ENCODE measurements at places on chromosomes 11 and 22.

DNA sequence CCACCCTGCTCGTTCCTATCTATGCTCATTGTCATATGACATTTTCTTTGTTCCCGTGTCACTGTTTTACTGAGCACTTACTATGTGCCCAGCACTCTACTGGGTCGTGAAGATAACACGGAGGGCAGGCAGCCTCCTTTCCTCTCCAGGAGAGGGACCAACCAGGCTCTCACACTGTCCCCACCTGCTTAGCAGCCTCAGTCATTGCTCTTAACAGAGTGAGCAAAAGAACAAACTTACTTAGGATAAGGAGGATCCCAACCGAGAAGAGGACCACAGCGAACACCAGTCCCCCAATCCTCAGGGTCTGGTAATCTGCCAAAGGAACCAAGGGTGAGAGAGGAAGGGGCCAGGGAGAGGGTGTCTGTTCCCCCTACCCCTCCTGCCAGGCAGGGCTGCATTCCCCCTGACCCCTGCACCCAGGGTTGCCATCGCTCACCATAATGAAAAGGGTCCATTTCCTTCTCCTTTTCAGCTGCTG lies 17.0 kb upstream of the FXYD2 start:
- DNase-seq = no peak

- DNase-seq = peak; percentile 78
These were observed 84.5 kb downstream of the ISX start for GRCh38 chr22:35150183-35151107.

GRCh38 chr11:96748639-96749370 lies 359.0 kb downstream of the JRKL start:
- no peak for DNase-seq

DNA sequence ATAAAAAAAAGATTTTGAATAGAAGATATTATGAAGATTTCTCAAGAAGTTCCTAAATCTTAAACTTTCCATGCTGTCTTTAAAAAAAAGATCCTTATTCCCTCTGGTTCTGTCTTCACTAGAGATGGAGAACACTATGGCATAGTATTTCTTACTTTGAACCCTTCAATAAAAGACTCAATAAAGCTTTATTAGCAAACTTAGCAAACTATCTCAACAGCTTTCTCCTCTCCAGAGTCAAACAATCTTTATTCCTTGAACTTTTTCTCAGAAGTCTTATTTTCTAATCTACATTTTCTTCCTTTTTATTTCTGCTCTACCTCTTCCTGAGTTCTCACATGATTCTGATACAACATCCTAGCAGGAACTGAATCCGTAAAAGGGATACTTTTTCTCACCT lies 21.8 kb upstream of the P4HA3 start:
- DNase-seq = no peak

- peak; percentile 3 for DNase-seq
These were observed 1.3 kb upstream of the SSH3 start for GRCh38 chr11:67301951-67302516.

GRCh38 chr11:124837491-124837856 lies 27.8 kb upstream of the ROBO3 start:
- peak; percentile 15 for DNase-seq

DNA sequence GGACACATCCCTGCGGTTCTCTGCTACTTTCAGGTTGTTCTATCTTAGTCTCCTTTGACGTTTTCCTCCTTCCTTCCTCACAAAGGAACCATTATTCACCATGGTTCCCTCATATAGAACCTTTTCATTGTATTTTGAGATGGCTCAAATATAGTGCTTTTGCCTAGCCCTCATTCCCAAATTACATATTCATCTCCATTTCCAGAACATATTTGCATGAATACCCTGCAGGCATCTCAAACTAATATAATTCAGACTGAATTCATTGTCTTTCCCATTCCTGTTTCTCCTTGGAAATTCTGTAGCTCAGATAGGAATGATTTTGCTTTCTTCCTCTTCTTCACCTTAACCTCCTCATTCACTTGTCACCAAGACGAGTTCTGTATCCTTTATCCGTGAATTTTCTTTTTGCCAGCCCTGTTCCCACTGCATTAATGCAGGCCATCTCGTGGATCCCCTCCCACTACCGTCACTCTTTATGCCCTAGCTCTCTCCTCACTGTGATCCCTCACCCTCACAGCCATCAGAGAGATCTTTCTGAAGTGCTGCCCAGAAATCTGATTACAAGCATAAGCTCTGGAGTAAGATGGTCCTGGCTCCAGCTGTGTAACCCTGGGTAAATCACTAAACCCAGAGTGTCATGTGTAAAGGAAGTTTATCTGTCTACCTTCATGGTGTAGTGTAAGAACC lies 23.3 kb downstream of the PIWIL4 start:
- DNase-seq = no peak

DNA sequence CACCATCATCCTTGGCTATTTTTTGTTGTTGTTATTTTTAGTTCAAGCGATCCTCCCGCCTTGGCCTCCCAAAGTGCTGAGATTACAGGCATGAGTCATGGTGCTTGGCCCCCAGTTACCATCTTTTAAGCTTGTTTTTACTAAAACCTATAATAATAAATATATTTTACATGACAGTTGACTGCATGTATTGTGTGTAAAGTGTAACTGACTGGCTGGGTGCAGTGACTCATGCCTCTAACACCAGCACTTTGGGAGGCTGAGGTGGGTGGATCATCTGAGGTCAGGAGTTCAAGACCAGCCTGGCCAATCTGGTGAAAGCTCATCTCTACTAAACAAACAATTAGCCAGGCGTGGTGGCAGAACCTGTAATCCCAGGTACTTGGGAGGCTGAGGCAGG lies 386.2 kb downstream of the TENM4 start:
- DNase-seq = no peak

DNA sequence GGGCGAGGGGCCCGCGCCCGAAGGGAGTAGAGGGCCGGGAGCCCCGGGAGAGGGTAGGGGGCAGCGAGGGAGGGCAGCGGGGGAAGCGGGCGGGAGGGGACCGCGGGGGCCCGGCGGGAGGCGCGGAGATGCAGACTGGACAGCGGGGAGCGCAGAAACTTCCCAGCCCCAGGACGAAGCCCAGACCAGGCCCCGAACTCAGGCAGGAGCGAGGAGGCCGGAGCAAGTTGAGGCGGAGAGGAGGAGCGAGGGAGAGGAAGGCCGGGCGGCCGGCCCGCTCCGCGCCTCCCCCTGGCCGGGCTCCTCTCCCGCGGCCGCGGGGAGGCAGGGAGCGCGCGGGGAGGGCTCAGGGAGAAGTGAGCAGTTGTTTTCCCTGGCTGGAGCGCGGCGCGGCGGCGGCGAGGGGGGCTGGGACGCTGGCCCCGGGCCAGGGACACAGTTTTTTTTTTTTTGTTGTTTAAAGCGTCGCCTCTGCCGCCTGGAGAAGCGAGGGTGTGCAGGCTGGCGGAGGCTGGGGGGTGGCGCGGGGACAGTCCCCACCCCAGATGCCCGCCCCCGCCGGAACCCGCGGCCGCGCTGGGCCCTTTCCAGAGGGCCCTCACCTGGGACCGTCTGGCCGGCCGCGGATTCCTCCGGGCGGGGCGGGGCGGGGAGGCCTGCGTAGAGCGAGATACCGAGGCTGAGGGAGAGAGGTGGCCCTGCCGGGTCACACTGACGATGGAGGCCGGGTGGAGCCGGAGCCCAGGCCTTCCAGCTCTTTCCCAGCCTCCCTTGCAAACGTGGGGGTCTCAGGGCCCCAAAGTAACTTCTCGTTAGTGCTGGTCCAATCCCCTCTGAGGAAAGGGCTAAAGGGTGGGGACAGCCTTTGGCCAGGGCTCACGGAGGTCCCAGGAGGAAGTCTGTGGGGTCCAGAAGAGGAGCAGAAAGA lies at the start of gene LTBP3:
Gene LTBP3 (minus strand): TSS at position 358 of the 928 bp plus-strand sequence. CDS start 400 bp downstream, outside the sequence.
- DNase-seq = peak; percentile 49

All from activated CD4-positive, alpha-beta T cell treated with anti-CD3 and anti-CD28 coated beads for 48 hours (primary cell).